Activated T-cell treated with anti-CD3 and anti-CD28 coated beads, Interleukin-2, amount 50 U/mL, for 1 hour (primary cell): ENCODE measurements at places on chromosomes 7 and 10.

- DNase-seq, result no peak
These were observed 58.7 kb downstream of the PTEN start for GRCh38 chr10:87921931-87922688.

DNA sequence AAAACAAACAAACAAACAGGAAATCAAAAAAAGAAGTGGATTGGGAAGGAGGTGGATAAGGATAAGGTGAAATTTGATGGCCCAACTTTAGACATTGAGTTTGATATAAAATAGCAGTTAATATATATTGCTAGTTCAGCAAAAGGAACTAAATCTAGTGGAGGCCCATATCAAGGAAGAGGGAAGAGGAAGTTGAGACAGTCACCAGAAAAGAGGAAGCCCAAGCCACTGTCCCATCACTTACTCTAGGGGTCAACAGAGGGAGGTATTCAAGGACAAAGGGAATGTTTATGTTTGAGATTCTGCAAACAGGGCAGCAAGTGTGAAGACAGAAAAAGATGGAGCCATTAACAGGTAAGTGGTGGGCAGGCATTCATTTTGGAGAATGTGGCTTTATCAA, 3.7 kb downstream of the LAMTOR4 start:
- DNase-seq, result no peak

GRCh38 chr7:22802426-22802825, 20.2 kb downstream of the TOMM7 start:
- DNase-seq, result no peak

- no peak for DNase-seq
These were observed 825 bp downstream of the MRPL32 start for GRCh38 chr7:42932811-42933591.

GRCh38 chr10:98306501-98306900, 38.5 kb upstream of the LOXL4 start:
- no peak for DNase-seq

DNA sequence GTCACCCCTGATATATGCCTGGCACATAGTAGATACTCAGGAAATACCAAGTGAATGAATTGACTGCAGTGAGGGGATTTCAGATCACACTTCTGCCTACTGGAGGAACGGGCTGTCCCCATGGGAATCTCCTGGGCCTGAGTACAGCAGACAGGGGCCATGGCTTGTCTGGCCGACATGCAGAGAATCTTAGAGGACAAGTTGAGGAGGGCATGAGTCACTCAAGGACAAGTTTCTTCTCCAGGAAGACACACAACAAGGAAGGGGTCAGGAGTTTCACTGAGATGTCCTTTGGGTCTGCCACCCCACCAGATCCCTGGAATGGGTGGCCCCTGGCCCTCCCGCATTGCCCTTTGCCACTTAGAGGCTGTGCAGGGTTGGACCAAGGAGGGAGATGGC, 20.7 kb downstream of the PLPP4 start:
- no peak for DNase-seq

- no peak for DNase-seq
These were observed 1.6 kb downstream of the AVPI1 start for GRCh38 chr10:97685395-97685958.

DNA sequence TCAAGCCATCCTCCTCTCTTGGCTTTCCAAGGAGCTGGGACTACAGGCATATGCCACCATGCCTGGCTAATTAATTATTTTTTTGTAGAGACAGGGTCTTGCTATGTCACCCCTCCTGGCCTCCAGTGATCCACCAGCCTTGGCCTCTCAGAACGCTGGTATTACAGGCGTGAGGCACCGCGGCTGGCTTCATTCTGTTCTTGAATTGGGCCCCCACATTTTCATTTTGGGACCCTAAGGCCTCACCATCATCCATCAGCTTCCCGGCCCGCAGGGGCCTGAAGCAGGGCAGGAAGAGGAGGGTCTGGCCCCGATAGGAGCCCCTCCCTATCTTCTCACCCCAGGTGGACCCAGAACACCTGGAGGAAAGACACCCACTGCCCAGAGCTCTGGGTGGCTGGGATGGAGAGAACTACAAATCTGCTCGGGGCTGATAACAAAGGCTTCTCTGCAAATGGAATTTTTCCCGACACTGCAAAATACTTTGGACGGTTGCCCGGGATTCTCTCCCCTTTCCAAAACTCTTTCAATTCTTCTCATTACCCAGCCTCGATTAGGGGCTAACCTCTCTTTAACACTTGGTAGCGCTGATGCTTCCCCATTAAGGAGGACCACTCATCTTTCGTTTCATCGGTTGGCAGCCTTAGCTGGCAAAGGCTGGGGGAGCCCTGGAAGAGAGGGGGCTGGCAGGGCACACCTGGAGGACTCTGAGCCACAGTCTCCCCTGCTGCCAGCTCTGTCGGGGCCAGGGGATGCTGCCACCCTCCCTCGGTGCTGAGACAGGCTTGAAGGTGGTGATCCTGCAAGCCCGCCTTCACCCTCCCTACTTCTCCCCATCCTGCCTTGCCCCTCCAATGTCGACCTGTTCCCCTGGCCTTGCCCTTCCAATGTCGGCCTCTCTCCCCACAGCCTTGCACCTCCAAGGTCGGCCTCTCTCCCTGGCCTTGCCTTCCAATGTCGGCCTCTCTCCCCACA, 81.0 kb upstream of the GNA12 start:
- no peak for DNase-seq

DNA sequence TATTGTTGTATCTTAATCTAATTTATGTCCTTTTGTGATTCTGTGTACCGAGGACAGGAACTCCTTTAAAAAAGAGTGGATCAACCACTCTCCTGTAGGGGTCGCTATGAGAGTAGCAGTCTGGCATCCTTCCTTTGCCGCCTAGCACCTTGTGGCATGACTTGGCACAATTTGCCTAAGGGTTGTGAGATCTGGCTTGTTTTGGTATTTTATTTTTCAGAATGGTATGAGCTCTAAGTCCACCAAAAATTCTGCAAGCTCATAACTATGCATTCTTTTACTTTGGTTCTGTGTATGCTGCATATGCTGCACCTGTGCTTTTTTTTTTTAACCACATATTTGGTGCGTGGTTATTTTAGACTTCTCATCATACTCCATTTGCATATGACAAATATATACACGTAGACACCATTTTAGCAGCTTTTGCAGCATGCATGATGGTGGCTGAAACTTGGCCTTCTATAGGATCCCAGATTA, 112.8 kb downstream of the CDK14 start:
- no peak for DNase-seq

GRCh38 chr7:132475669-132476116, 100.6 kb downstream of the PLXNA4 start:
- DNase-seq, result no peak
